ENCODE measurements at places on chromosomes 12 and 14.

DNA sequence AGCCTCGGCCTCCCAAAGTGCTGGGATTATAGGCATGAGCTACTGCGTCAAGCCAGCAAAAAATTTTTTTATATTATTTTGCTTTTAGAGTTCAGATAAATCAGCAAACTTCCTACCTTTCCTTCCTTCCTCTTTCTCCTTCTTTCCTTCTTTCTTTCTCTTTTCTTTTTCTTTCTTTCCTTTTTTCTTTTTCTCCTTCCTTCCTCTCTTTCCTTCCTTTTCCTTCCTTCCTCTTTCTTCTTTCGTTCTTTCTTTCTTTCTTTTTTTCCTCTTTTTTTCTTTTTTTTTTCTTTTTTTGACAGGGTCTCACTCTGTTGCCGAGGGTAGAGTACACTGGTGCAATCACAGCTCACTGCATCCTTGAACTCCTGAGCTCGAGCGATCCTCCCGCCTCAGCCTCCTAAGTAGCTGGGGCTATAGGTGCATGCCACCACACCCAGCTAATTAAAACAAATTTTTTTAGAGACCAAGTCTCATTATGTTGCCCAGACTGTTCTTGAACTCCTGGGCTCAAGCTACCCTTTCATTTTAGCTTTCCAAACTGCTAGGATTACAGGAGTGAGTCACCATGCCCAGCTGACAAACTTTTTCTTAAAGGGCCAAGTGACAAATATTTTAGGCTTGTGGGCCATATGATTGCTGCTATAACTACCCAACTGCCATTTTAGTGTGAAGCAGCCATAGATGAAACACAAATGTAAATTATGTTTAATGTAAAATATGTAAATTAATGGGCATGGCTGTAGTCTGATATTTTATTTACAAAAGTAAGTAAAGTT lies 7.1 kb upstream of the WASHC4 start:
- no peak for DNase-seq

GRCh38 chr12:26696048-26696612 lies 136.9 kb downstream of the ITPR2 start:
- DNase-seq: no peak

DNA sequence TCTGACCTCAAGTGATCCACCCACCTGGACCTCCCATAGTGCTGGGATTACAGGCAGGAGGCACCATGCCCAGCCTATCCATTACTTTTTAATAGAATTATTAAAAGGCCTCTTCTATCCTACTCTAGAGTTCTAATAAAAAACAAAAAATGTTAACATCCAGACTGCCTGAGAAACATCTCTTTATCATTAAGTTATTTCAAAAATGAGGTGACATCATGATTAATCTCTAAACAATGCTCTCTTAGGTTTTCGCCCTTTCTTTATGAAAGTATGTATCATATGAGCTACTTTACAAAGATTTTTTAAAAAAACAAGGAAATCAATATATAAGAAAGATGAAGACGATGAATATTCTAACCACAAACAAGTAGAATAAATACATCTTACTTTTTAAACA lies 52.6 kb downstream of the FGD6 start:
- DNase-seq: no peak

- DNase-seq: no peak
Measured at GRCh38 chr12:79826267-79827128, 108.4 kb downstream of the PPP1R12A start.

GRCh38 chr12:49428793-49429192 lies 61.5 kb downstream of the SPATS2 start:
- DNase-seq: peak; percentile 42

DNA sequence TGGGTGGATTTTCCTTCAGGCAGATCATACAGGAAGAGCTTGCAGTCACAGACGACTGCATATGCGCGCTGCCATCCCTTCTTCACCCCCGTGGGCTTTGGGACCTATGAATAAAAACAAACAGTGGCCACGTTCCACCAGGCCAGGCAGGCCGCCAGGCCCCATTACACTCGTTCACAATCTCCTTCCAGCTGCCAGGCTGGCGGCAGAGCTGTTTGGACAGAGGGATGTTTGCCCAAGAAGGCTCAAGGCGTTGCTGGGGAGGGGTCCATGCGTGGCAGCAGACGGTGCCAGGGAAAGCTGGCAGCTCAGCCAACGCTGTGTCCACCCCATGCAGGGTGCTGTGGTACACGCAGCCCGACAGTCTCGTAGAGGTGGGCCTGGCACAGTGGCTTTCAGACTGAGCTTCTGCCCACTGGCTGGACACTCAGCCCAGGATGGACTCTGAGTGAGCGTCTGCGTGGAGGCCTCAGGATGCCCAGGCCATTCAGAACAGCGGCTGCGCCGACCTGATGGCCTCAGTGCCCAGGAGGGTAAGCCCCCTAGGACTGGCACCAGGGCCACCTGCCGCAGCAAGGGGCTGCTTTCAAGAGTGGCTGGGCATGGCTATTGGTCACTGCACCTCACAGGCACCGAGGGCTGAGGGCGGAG lies 27.5 kb downstream of the AMN start:
- no peak for DNase-seq

- no peak for DNase-seq
Measured at GRCh38 chr12:57377103-57377840, 53.6 kb downstream of the R3HDM2 start.

GRCh38 chr14:55114720-55115119 lies 14.3 kb upstream of the LGALS3 start:
- DNase-seq: no peak

DNA sequence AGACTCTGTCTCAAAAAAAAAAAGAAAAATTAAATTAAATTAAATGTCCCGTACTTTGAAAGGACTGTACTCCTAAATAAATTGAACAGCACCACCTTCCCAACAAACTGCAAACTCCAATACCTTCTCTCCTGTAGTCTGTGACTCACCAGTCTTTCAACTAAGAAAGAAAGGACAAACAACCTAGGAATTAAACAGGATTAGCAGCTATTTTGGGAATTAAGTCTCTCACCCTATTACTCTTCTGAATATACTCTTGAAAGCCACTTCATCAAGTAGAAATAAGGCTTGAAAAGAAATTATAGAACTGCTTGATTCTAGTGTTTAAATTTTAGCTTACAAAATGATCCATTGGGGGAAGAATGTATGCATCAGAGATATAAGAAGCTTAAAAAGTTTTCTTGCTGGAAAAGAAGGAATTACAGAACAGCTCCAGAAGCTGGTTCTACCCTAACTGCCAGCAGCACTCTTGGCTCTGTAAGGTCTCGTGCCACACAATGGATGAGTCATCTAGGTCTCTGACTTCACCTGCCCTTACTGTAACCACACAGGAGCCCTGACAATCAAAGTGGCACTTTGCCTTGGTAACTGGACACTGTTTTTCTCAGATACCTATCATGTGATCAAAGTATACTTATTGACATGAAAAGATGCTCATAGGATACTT lies 57.0 kb upstream of the CERS5 start:
- peak; percentile 85 for DNase-seq

- no peak for DNase-seq
Measured at GRCh38 chr12:9731797-9732196, 1.1 kb downstream of the CLECL1 start.

GRCh38 chr12:99393763-99394162 lies 253.8 kb upstream of the GARIN6 start:
- DNase-seq: no peak

- DNase-seq: no peak
Measured at GRCh38 chr12:93670104-93670503, 7.1 kb upstream of the CRADD start.

GRCh38 chr14:93051600-93052546 lies 63.9 kb downstream of the ITPK1 start:
- no peak for DNase-seq

GRCh38 chr14:58954901-58955861 lies 233.3 kb upstream of the DAAM1 start:
- no peak for DNase-seq

GRCh38 chr14:45610318-45610717 lies 357.3 kb upstream of the MIS18BP1 start:
- peak; percentile 10 for DNase-seq

- DNase-seq: no peak
Measured at GRCh38 chr14:36113341-36113740, 63.2 kb downstream of the PTCSC3 start.

DNA sequence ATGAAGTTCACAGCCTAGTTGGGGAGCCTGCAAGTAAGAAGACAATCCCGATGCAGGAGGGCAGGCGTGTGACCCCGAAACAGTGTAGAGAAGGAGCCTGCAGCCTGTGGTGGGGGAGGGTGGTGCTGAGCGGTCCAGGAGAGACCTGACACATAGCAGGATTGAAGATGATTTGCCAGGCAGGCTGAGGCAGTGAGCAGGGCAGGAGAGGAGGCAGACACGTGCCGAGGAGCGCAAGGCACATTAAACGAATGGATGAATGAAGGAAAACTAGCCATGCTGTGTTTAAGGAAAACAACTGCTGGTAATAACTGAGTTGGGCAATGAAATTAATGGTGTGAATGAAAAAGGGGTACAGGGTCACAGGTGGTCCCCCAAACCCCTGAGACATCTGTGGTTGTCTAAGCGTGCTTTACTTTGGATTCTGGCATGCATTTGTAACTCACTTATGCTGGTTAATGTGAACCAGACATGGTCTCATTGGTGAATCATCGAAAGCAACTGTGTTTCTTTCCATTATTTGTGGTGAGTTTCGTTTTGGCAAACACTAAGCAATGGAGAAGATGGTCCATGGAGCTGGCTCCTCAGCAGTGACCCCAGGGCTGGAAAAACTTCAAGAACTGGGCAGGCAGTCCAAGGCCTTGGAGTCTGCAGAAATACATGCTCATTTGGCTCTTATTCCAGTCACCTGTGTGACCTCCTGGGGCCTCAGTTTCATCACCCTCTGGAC lies 96.9 kb upstream of the EVL start:
- peak; percentile 68 for DNase-seq

DNA sequence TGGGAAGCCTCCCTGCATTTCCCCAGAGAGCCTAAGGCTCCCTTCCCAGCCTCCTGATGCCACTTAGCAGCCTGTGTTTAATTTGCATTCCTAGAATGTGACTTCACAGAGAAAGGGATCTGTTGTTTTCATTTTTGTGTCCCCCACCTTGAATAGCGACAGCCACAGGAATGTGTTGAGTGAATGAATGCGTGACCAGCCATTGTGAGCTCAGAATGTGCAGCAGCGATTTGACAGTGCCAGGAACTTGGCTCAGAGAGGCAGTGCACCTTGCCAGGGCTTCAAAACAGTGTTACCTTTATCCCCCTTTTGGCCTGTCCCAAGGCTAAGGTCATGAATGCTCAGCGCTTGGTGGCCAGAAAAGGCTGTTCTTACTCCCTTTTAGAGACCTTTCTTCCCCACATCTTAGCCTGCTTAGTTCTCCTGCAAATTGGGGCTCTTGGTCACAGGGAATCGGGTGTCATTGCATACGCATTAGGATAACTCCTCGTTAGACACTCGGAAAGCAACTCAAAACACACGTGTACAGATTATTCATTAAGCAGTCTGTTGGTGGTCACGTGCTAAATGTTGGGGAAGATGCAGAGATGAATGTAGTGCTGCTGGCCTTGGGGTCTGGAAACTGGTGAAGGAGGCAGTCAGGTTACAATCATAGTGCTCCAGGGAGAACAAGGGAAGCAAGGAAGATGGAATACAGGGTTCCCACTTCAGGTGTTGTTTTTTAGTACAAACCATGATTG lies 9.8 kb downstream of the NTF3 start:
- DNase-seq: peak; percentile 87

- peak; percentile 97 for DNase-seq
Measured at GRCh38 chr14:61472011-61472672, 150.8 kb downstream of the PRKCH start.

All from kidney epithelial cell (primary cell).